ENCODE measurements at places on chromosomes 1 and 21. TPM values are rescaled to one million over a fixed set of nuclear protein-coding genes. Genes with fewer than 3 reads are reported as not detected.

DNA sequence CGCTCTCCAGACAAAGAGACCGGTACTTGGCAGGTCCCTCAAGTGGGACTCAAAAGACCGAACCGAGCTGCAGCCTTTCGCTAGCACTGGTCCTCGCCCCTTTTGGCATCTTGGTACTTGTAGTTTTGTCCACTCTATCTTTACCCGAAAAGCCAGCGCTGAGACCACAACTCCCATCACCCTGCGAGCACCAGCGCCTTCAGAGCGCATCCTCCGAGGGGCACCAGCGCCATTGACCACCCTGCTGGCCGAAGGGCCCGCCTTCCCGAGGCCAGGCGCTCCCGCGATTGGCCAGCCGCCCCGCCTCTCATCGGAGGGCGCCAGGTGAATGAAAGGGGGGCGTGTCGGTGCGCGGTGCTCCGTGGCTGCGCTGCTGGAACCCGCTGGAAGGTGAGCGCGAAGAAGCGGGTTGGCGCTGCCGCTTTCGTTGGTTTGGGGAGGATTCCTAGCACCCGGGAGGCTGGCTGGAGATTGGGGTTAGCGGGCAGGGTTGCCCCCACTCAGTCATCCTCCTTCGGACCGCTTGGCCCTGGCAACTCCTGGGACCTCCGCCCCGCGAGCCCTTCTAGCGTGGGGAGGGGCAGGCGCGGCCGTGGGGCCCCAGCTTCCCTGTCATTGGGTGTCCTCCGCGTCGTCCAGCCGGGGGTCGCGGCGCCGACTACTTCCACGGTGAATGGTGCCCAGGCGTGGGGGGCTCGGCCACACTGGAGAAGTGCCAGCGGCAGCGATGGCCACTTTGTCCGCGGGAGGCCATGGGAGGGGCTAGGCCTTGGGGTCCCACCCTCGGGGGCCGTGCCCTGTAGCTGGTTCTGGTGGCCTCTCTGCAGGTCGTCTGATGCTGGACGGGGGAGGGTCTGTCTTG lies at the start of gene ZBTB8B:
Gene ZBTB8B, plus strand, starts transcription at position 357 of the 862 bp plus-strand sequence. CDS start 5,553 bp downstream, outside the sequence.
- no peaks in the 10 kb centered on the region for H3K36me3 ChIP-seq
- DNase-seq, result no peak
- H3K27me3 ChIP-seq, result peaks cover 28% of the 10 kb centered on the region
- peak within 1 kb of the TSS; percentile 1 for H3K4me3 ChIP-seq

DNA sequence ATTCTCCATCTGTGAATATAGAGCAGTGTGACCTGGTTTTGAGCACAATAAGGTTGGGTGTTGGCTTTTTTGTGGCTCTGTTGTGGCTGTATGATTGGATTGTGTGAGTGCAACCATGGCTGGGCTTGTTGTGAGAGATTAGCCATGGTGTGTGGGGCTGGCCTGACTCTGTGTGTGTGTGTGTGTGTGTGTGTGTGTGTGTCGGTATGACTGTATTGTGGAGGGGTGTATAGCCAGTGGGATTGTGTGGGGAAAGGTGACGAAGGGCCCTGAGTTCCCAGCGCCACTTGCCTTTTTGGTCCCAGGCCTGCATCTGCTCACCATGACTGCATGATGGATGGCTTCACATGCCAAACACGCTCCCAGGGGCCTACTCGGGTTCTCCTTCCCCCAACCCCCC lies 5.9 kb upstream of the SLC6A9 start:
- no peaks in the 10 kb centered on the region for H3K4me1 ChIP-seq
- H3K27me3 ChIP-seq, result no peaks in the 10 kb centered on the region
- DNase-seq, result no peak
- peak overlapping the region; percentile 30 for H3K27ac ChIP-seq
- H3K36me3 ChIP-seq, result no peaks in the 10 kb centered on the region
- H3K4me3 ChIP-seq, result no peak overlapping the region

- peaks cover 7% of the 10 kb centered on the region for H3K4me1 ChIP-seq
- no peak overlapping the region for H3K27ac ChIP-seq
- H3K36me3 ChIP-seq, result no peaks in the 10 kb centered on the region
- no peak overlapping the region for H3K4me3 ChIP-seq
- no peak for DNase-seq
These were observed 51.4 kb downstream of the DPYD start for GRCh38 chr1:97869441-97869840.

DNA sequence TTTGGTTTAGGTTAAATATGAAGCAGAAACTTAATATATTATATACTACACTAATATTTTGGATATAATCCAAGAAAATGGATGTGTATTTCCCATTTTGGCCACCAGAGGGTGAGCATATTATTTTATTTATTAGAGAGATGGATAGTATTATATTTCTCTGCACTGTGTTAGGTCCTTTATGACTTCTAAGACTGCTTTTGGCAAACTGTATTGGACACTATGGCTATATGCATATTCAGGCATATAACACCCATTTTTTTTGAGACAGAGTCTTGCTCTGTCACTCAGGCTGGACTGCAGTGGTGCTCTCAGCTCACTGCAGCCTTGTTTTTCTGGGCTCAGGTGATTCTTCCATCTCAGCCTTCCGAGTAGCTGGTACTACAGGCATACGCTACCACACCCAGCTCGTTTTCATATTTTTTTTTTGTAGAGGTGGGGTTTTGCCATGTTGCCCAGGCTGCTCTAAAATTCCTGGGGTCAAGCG lies 17.8 kb upstream of the PGM1 start:
- H3K36me3 ChIP-seq, result no peaks in the 10 kb centered on the region
- DNase-seq, result peak; percentile 18
- no peak overlapping the region for H3K27ac ChIP-seq
- H3K4me3 ChIP-seq, result no peak overlapping the region
- H3K4me1 ChIP-seq, result no peaks in the 10 kb centered on the region
- no peaks in the 10 kb centered on the region for H3K27me3 ChIP-seq

- DNase-seq, result no peak
- H3K36me3 ChIP-seq, result no peaks in the 10 kb centered on the region
- H3K27ac ChIP-seq, result no peak overlapping the region
- H3K4me1 ChIP-seq, result peaks cover 8% of the 10 kb centered on the region
- no peak overlapping the region for H3K4me3 ChIP-seq
These were observed 3.3 kb downstream of the DISP1 start for GRCh38 chr1:222818171-222818570.

Gene WNT4
- total RNA-seq, result not detected
